ENCODE measurements at places on chromosomes 13 and 19. TPM values are rescaled to one million over a fixed set of nuclear protein-coding genes. Genes with fewer than 3 reads are reported as not detected.

DNA sequence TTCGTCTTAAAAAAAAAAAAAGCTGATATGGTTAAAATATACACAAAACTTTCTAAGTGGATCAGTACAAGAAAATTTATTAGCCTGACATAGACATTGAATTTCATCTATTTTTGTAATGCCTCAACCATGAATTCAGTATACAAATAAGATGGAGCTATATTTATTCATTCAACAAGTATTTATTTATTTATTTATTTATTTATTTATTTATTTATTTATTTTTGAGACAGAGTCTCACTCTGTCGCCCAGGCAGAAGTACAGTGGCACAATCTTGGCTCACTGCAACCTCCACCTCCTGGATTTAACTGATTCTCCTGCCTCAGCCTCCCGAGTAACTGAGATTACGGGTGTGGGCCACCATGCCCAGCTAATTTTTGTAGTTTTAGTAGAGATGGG is 78.5 kb upstream of the GSX1 start:
- no peak for DNase-seq

- DNase-seq = no peak
Measured at GRCh38 chr13:96238241-96238640, 148.3 kb downstream of the HS6ST3 start.

GRCh38 chr13:22062478-22063205 is 391.8 kb downstream of the FGF9 start:
- no peak for DNase-seq

- DNase-seq = no peak
Measured at GRCh38 chr13:79245937-79246577, 160.0 kb downstream of the RBM26 start.

The ZNF600 gene
- 3.1 TPM for total RNA-seq

DNA sequence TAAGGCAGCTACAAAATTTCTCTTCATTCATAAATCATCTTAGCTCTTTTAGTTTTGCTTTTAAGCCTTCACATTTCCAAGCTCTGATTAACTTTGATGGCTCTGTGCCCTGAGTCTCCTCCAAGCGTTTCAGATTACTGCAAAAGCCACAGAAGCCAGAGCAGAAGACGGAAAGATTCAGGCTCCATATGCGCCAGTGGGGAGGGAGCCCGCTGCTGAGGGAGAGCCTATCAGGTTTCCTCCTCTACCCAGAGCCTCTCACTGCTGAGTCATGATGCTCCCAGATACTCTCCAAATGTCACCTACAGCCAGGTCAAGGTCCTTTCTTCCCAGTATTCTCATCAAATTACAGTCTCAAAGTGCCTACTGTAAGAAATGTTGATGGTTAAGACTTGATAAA is 193.6 kb downstream of the RAP2A start:
- DNase-seq = no peak

The ICAM4 gene
- 0.15 TPM for total RNA-seq

GRCh38 chr19:42207767-42208271 is 9.7 kb downstream of the DEDD2 start:
- DNase-seq = no peak

The FXYD7 gene
- total RNA-seq = 0.60 TPM

- no peak for DNase-seq
Measured at GRCh38 chr19:29978080-29978479, 36.0 kb downstream of the URI1 start.

GRCh38 chr13:49183672-49184325 is 36.3 kb upstream of the MLNR start:
- no peak for DNase-seq

The MYPOP gene
- total RNA-seq = 5.0 TPM

- peak; percentile 57 for DNase-seq
Measured at GRCh38 chr19:13234518-13234917, 84.3 kb downstream of the IER2 start.

The PEX11G gene
- total RNA-seq = 16.5 TPM

The KLK12 gene
- not detected for total RNA-seq

DNA sequence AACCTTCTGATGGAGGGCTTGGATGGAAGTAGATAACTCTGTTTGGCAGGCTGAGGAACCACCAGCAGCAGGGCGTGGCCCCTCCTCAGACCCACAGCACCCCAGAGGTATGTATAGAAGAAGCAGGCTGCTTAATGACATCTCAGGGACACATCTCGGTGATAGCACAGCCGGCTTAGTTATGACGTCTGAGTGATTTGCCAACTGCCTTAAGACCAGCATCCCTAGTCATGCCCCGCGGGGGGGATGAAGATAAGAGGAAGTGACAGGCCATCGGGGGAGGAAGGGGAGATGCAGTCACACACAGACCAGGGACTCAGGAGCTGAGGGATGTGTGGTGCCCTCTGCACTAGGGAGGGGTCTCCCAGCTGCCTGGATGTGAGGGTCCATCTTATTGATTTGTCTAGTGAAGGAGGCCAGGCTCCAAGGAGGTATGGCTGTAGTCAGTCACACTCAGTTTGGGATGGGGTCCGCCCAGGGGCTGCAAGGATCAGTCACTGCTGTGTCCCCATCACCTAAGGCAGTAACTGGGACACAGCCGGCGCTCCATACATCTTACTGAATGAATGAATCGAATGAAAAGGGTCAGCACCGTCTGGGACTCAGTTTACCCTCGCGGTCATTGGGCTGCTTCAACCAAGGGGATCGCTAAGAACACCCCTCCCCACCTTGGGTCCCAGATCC is 19.2 kb upstream of the ERCC1 start:
- DNase-seq = peak; percentile 62

DNA sequence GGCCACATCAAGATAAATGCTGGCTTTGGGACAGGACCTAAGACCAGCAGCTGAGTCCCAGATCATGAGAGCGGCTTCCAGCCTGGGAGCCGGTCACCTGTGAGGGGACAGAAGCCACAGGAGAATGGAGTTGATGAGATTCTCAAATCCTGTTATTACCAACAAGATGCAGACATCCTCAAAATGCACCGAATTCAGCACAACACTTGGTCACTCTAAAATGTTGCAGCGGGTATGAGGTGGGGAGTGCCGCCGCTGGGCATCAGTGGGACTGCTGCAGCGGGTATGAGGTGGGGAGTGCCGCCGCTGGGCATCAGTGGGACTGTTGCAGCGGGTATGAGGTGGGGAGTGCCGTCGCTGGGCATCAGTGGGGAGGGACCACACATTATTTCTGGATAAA is 21.2 kb downstream of the RANBP3 start:
- no peak for DNase-seq

DNA sequence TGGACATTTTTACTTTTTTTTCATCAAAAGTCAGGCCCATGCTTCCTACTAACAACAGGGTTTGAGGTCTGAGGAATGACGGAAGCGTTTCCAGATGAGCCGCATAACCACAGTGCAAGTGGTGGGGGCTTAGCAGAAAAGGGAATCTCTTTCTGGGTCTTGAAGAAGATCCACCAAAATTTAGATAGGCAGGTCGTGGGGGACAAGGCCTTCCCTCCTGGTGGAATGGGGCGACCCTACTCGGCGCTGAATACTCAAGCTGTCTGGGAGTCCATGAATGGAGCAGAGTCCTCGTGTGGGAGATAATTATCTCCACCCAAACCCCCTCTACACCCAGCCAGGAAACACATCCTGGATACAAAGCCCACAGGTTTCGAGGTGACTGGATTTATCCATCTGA is 36.9 kb downstream of the CARS2 start:
- DNase-seq = no peak

The GDF15 gene
- 3.2 TPM for total RNA-seq

The PPP2R1A gene
- total RNA-seq = 68.4 TPM

The CEACAM8 gene
- total RNA-seq = 0.33 TPM

DNA sequence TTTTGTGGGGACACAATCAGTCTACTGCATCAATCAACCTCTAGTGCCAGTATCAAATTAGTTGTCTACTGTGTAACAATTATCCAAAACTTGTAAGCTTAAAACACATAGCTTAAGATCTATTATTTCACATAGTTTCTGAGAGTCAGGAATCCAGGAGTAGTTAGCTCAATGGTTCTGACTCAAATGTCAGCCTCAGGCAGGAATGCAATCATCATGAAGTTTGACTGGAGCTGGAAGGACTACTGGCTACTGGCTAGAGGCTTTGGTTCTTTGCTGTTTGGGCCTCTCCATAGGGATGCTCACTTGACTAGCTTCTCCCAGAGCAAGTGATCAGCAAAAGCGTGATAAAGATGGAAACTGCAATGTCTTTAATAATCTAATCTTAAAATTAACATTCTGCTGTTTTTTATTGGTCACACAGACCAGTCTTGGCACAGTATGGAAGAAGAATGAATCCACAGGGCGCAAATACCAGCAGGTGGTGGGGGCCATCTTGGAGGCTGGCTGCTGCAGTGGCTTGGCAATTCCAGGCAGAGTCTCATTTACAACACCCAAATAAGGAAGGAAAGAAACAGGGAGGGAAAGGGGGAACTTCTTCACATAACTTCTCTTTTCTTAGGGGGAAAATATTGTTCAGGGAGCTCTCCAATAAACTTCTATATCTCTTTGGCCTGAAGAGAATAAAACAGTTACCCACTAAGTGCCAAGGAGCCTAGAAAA is 15.7 kb downstream of the CAB39L start:
- no peak for DNase-seq

The RNF225 gene
- not detected for total RNA-seq

- no peak for DNase-seq
Measured at GRCh38 chr19:17073869-17074633, 1.2 kb downstream of the HAUS8 start.

GRCh38 chr13:43760257-43760656 is 26.5 kb downstream of the ENOX1 start:
- no peak for DNase-seq

DNA sequence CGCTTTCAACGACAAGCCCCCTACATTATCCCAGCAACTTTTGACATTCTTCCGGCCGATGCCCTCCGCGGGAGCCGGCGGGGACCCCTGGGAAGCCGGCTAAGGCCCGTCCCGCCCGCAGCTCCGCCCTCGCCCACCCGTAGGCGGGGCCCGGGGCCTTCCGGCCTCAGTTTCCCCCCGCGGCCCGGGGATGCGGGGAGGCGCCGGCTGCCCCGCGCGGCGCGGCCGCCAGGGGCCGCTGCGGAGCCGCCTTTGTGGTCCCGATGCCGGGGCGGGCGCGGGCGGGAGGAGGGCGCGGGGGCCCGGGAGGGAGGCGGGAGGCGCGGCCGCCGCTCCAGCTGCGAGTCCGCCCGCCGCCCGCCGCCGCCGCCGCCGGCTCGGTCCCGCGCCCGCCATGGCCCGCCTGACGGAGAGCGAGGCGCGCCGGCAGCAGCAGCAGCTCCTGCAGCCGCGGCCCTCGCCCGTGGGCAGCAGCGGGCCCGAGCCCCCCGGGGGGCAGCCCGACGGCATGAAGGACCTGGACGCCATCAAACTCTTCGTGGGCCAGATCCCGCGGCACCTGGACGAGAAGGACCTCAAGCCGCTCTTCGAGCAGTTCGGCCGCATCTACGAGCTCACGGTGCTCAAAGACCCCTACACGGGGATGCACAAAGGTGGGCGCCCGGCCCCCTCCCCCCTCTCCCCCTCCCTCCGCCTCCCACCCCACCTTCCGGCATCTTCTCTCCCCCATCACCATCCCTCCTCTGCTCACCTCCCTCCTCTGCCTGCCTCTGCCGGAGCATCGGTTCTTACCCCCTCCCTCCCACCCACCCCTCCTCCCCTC is at the start of gene CELF5:
Gene CELF5, plus strand, starts transcription at position 316 of the 823 bp plus-strand sequence. Its CDS starts 79 bp downstream, at position 395.
- DNase-seq = no peak

GRCh38 chr19:52258426-52258825 is 11.0 kb upstream of the ZNF766 start:
- DNase-seq = no peak

DNA sequence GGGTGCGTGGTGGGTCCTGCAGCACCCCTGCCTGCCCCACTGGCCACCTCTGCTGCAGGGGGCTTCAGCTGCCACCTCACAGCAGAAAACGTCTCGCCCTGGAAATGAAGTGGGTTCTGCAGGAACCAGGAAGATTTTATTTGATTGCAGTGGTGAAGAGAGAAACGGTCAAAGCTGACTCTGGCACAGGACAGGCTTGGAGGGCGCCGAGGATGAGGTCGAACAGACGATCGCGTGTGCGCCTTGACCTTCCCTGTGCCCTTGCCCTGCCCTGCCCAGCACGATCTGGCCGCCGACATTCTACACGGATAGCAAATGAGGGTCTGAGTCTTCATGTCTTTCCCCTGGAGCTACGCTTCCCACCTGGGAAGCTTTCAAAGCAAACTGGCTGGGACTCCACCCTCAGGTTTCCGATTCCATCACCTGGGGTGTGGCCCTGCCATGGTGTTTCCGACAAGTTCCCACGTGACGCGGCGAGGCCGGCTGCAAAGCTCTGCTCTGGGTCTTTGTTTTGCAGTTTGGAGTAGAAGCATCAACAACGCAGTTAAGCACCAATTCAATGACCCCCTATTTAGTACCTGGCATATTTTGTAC is 50.3 kb upstream of the TUBGCP3 start:
- no peak for DNase-seq

The SERP2 gene
- 1.5 TPM for total RNA-seq

DNA sequence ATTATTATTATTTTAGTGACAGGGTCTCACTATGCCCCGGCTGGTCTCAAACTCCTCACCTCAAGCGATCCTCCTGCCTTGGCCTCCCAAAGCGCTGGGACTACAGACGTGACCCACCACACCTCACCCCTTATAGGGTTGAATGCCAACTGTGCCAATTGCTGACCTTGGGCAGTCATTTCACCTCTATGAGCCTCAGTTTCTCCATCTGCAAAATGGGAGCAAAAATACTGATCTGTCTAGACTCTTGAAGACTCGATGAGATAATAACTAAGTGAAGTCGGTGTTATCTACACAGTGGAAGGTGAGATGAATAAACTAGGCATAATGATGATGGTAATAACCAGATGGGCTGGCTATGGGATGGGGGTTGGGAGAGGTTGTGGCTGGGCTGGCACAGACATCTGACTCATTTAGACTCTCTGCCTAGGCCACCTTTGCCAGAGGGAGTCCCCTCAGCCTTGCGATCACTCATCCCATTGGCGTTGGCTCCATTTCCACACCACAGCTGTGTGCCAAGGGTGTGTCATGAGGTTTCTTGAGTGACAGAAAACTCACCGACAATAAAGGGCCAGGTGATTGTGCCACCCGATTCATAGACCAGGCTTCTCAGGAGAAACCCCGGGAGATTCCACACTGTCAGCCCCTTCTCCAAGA is at the start of gene CASP14:
Gene CASP14, plus strand, starts transcription at position 596 of the 657 bp plus-strand sequence. CDS start 2,772 bp downstream, outside the sequence.
- no peak for DNase-seq

GRCh38 chr19:17156947-17157302 is 58.2 kb upstream of the USE1 start:
- no peak for DNase-seq

GRCh38 chr13:112225429-112226090 is 150.6 kb upstream of the SPACA7 start:
- DNase-seq = peak; percentile 62

The KANK3 gene
- 7.2 TPM for total RNA-seq

DNA sequence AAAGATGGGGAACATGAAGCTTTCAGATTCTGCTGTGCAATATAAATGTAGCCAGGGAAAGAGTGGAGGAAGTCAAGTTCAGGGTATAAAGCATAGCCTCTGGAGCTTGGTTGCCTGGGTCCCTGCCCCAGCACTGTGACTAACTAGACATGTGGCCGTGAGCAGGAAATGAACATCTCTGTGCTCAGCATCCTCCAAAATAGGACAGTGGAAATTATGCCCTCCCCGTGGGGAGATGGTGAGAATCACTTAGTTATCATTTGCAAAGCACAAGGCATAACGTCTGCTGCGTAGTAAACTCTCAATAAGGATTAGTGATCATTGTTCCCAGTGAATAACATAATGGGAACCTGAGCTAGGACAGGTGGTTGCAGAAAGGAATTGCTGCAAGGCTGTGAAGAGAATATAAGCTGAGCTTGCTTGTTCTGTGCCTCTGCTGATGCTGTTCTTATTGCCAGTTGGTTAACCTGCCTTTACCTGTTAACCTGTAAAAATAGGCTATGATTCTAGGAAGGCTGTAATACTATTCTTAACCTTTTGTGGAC is 441.0 kb downstream of the COG6 start:
- DNase-seq = no peak

The TNNT1 gene
- total RNA-seq = 0.18 TPM
